ENCODE measurements at places on chromosomes 3 and 15.

- no peak for DNase-seq
These were observed 167.7 kb downstream of the BCHE start for GRCh38 chr3:165669504-165669903.

DNA sequence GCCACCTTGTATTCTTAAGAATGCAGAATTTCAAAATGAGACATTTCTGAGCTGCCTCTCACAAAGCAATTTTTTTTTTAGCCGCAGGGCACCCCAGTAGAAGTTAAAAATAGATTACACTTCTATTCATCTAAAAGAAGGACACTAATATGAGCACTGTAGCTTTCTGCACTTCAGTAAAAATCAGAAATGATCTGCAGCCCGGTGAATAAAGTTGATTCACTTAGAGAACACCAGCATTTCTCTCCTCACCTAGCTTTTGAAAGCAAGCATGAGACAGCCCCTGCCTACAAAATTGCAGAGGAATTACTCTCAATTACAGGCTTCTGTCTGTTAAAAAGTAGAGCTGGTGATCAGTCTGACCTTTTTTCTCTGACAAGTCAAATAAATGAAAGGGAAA is 1062.4 kb downstream of the FHIT start:
- no peak for DNase-seq

- DNase-seq: no peak
These were observed 16.2 kb downstream of the MB21D2 start for GRCh38 chr3:192901435-192901834.

GRCh38 chr15:68488290-68488689 is 56.3 kb upstream of the ITGA11 start:
- no peak for DNase-seq

- no peak for DNase-seq
These were observed 37.5 kb downstream of the ZXDC start for GRCh38 chr3:126438186-126438585.

DNA sequence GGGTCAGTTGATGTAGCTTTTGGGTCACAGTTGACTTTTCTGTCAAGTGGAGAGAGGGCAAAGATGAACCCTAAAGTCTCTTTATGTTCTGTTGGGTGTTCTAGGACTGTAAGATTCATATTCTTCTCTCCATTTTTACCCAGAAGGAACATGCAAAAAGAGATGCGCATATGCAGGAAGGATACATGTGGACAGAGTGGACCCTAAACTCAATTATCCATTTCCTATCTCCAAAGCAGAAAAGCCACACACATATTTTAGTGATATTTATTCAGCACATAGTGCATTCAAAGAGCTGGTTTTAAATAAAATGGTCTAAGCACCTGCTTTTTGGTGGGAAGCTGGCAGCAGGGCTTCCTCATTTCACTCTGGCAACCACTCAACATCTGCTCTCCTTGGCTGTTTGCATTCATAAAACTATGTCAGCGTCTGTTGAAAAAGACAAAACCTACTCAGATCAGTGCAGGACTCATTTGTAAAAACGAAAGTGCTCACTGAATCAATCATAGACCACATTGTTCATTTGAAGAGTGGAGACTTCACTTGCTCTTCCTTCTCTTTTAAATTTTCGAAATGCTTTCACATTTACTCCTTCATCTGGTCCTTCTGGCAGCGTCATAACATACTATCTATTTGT is 96.6 kb downstream of the SEMA6D start:
- DNase-seq: no peak

- no peak for DNase-seq
These were observed 234.0 kb downstream of the RPLP1 start for GRCh38 chr15:69686626-69687025.

GRCh38 chr3:15637131-15637951 is 35.8 kb downstream of the BTD start:
- no peak for DNase-seq

DNA sequence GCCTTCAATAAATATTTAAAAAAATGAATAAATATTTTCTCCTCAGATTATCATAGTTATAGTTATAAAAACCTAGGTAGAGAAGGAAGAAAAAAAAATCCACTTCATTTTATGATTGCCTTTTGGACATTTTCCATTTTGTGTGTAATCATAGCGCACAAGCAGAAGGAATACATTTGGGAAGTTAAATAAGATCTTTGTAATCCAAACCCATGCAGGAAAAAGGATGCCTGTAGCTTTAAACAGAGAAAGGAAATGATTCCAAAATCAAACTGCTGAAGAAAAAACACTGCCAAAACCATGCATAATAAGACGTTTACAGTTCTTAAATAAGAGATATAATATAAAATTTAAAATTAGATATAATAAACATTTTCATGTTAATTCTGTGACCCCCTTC is 7.4 kb upstream of the CCDC54 start:
- DNase-seq: no peak

GRCh38 chr15:89091627-89092220 is 3.5 kb downstream of the ABHD2 start:
- DNase-seq: no peak

- no peak for DNase-seq
These were observed 62.6 kb upstream of the PRR20G start for GRCh38 chr3:127350172-127351050.

GRCh38 chr3:140342668-140343067 is 335.2 kb upstream of the TRIM42 start:
- DNase-seq: no peak

GRCh38 chr15:74540161-74540760 is 759 bp upstream of the ARID3B start:
- DNase-seq: no peak

DNA sequence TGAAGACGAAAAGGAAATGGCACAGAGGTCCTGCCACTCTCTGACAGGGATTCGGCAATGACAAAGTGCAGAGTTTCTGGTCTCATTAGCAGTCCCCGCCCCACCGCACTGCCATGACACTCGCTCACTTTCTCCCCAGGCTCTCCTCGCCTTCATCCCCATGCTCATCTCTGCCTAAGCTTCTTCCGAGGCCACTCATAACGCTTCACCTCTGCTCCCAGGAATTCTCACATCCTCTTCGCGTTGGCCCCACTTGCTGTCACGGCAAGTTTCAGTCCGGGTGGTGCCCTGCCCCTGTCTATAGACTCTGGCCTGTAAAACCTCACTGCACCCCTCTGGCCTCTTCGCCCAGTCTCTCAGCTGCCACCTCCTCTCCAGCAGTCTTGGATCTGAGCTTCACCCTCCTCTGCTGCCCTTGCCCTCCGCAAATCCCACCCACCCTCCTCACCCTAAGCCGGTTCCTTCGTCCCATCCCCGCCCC is 654 bp downstream of the RUBCN start:
- DNase-seq: no peak

DNA sequence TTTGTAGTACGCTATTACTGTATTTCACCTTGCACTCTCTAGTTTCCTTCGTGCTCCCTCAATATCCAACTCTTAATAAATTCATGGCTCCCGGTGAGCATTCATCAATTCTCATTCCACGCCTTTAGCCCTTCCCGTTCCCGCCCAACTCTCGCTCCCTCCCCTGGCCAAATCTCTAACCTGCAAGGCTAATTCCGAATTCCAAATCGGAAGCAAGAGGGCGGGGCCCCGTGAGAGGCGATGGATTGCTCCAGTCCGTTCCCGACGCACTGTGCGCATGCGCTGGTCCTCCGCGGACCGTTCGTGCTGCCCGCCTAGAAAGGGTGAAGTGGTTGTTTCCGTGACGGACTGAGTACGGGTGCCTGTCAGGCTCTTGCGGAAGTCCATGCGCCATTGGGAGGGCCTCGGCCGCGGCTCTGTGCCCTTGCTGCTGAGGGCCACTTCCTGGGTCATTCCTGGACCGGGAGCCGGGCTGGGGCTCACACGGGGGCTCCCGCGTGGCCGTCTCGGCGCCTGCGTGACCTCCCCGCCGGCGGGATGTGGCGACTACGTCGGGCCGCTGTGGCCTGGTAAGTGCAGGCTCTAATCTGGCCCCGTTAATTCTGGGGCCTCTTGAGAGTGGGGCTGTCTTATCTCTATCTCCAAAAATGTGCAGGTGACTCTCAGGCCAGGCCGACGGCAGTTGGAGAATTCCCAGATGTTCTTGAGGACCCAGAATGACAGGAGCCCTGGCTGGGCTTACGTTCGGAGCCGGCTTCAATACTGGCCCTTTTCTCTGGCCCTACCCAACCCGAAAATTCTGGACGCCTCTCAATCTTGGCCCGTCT is at the start of gene OPA1:
OPA1 (plus strand) TSS at position 368 of the 827 bp plus-strand sequence; CDS start at position 538, 170 bp downstream.
- peak; percentile 85 for DNase-seq

GRCh38 chr3:139534455-139534812 is 5.1 kb downstream of the RBP1 start:
- DNase-seq: no peak

DNA sequence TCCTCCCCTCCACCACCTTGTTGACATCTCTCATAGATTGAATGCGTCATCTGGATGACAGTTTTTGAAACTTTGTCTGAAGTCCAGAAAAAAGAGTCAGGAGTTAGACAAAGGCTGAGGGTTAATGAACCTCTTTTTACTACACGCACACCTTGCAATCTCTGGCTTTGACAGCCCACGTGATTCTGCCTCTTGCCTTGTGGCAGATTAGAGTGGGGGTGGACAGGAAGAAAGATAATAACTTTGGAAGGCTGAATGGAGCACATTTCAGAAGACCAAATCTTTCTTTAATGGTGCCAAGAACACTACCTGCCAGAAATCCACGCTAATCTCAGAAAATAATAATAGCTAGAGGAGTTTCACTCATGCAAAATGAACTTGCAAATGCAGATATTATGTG is 327.9 kb upstream of the TRIM42 start:
- no peak for DNase-seq

GRCh38 chr3:62028236-62028635 is 345.1 kb downstream of the FEZF2 start:
- DNase-seq: no peak

DNA sequence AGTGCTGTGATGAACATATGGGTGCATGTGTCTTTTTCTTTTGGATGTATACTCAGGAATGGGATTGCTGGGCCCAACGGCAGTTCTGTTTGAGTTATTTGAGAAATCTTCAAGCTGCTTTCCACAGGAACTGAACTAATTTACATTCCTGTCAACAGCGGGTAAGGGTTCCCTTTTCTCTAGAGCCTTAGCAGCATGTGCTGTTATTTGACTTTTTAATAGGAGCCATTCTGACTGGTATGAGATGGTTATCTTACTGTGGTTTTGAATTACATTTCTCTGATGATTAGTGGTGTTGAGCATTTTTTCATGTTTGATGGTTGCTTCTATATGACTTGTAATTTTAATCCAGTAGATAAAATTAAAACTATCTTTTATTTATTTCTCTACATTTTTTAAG is 1168.6 kb upstream of the ALCAM start:
- no peak for DNase-seq

- no peak for DNase-seq
These were observed 29.2 kb upstream of the SV2B start for GRCh38 chr15:91070872-91071271.

DNA sequence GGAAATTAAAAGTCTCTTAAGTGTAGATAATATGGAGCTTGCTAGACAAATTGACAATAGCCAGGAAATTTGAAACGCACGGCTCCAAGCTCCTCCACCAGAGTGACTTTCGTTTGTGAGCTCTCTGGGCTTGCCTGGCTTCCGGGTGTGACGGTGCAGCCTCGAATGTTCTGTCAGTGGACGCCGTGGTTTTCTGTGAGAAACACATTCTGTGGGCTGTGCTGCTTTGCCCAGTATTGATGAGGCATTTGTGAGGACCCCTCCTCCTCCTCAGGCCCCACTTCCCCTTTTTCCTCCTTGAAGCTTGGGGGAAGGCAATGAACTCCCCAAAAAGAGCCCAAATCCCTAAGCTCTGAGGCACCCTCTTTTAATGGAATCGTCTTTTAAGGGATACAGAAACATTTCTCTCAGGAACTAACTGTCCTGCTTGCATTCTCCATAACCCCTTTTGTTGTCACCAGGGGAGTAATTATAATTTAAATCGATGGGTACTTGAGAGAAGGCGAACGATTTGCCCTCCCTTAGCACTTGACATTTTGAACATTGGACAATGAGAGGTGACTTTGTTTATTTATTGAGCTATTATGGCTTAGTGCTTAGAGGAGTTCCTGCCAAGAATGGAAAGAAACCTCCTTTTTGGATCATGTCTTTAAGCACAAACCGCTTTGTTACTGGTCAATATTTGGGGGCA is 40.8 kb downstream of the POLR2M start:
- no peak for DNase-seq

DNA sequence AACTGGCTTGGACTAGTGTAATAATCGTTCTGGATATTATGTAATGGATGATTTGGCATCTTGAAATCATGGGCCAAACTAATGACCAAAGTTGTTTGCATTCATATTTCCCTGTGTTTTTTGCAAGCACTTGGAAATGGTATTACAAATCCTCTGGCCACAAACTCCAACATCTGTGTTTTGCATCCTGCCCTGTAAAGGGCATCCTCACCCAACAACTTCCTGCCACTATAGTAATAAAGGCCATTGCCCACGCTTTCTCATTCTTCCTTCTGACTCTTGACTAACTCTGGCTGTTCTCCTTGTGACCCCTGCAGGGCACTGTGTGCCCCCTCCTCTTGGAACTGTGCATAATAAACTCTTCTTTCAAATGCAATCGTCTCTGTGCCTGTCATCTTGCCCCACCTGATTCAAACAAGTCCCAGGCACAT is 25.4 kb upstream of the PSMD6 start:
- no peak for DNase-seq

DNA sequence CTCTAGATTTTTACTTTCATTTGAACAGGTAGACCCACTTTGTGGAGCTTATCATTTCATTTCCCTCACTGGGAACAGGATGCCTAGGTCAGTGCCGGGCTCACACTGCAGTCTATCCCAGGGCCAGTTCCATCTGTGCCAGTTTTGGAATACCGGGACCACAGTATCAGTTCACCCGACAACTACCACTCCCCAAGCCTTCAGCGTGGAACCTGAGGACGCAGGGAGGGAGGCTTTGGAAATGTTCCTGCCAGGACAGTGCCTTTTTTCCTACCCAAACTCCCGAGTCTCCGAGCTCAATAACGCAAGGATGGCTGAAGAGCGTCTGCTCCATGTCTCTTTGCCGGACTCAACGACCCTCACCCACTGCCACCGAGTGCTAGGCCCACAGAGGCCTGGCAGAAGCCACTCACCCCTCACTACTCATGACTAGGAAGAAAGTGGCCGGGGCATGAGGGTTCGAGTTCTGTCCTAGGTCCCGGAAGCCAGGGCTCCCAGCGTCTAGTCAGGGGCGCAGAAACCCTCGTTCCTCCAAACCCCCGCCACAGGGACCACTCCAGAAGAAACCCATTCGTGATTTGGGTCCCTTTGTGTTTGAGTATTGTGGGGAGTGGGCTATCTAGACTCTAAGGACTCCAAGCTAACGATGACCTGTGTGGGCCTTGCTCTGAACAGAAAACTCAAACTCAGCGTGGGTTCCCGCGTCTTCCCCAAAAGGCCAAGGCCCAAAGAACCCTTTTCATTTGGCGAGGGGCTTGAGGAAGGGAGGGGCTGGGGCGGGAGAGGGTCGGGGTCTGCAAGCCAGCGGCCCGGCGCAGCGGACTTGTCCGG is 11.4 kb downstream of the ZIC1 start:
- DNase-seq: no peak

- no peak for DNase-seq
These were observed 720.9 kb upstream of the SEMA6D start for GRCh38 chr15:46996359-46996758.

- no peak for DNase-seq
These were observed 18.3 kb downstream of the RTF1 start for GRCh38 chr15:41435037-41435786.

All from stimulated activated CD8-positive, alpha-beta memory T cell treated with anti-CD3 and anti-CD28 coated beads, Interleukin-4, amount 100 ng/mL, for 1 hour (primary cell).